ENCODE measurements at places on chromosomes 6 and 20.

- DNase-seq: no peak
Observed at GRCh38 chr6:99512033-99512432, 3.2 kb downstream of the USP45 start.

GRCh38 chr6:92354270-92354829 is 1065.0 kb downstream of the EPHA7 start:
- DNase-seq: no peak

DNA sequence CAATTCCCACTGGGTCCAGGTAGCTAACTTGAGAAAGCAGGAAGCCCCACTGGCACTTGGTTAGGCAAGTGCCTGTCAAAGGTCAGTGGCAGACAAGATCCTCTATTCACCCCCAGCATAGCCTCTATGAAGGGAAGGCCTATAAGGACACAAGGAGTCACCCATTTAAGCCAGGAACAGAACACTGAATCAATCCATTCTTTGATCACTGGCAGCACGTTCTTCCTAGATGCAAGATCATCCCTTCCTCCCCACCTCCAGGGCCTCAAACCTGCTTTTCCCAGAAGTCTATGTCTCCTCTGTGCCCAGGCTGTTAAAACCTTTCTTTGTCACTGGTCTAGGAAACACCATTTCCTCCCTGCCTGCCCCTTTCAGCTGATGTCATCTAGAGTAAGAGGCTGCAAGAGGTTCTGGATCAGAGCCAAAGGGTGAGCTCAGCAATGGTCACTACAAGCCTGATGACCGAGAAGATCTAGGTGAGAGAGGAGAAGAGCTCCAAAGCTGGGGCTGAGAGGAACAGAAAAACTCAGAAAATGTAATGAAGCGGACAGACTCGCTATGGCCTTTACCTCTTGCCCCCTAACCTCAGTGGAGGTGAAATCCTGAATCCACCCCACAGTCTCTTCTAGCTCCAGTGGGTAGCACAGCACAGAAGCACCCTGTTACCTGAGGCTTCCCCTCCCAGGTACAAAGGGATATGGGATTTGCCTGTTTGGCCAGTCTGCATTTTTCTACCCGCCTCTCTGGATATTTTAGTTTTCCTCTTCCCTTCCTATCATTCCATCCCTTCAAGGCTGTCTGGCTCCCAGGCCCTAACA is 1.8 kb downstream of the GTPBP2 start:
- no peak for DNase-seq

GRCh38 chr20:25863536-25864325 is 167.1 kb upstream of the ZNF337 start:
- DNase-seq: no peak

GRCh38 chr6:166005944-166006899 is 161.4 kb downstream of the TBXT start:
- no peak for DNase-seq

- DNase-seq: no peak
Observed at GRCh38 chr6:124968401-124968800, 6.2 kb downstream of the RNF217 start.

All from stimulated activated CD8-positive, alpha-beta memory T cell treated with anti-CD3 and anti-CD28 coated beads, Interleukin-4, amount 100 ng/mL, for 48 hours (primary cell).